ENCODE measurements at places on chromosomes 1 and 21.

- DNase-seq, result no peak
Measured at GRCh38 chr1:232226197-232226712, 403.7 kb downstream of the SIPA1L2 start.

DNA sequence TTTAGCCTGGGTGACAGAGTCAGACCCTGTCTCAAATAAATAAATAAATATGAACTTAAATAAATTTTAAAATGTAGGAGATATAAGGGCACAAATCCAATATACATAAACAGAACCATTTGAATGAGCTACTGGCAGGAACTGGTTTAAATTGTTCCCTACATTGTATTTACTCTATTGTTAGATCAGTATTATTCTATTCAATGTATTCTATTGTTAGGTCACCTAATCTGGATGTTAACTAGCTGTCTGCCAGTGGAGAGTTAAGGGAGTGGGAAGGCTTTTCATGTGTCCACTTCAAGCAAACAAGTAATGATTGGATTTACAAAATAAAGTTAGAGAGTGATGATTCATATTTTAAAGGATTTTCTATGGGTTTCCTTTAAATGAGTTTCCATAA lies 4.9 kb upstream of the FBXO28 start:
- no peak for DNase-seq

DNA sequence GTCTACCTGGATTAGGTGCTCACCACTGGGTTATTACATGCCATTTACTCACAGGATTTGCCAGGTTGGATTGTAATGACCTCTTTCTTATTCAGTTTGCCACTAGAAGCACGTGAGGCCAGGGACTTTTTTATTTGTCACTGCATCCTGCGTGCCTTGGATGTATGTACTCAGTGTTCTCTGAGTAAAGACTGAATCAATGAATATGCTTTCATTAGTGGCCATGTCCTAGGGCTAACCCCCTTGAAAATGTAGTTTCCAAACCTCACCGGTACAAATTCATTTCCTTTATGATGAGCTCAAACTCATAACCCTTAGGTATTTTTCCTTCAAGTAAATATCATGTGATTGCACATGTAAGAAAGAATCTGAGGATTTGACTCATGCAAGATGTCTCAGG lies 1.3 kb upstream of the ZP4 start:
- DNase-seq, result no peak

GRCh38 chr1:186905561-186905960 lies 76.8 kb downstream of the PLA2G4A start:
- DNase-seq, result no peak

DNA sequence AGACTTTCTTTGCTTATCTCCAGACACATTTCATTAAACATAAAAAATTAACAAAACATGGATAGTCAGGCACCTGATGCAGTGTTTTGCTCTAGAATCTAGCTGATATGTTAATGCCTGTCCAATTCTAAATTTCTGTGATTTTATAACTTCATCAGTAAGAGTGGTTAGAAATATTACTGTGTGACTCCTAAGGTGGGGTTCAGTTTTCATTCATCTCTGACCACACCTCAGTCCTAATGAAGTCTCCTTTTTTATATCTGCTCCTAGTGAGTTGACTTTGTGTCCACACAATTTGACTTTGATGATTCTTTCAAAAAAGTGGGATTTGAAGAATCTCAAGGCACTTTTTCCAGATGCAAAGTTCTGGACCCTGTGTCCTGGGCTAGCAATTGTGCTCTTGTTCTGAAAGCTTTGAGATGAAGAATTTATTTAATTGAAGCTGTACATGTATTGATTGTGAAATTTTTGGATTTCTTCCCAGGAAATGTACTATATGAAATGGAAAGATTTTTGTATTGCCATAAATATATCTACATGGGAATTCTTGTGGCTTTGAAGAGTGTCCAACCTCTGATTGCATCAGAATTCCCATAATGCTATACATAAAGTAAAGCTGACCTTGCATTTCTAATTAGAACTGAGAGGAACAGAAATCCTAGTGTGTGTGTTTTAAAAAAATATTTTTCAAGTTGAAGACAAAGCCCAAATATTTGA lies 111.2 kb downstream of the GIPC2 start:
- no peak for DNase-seq

GRCh38 chr21:15804247-15805005 lies 74.6 kb downstream of the USP25 start:
- no peak for DNase-seq

DNA sequence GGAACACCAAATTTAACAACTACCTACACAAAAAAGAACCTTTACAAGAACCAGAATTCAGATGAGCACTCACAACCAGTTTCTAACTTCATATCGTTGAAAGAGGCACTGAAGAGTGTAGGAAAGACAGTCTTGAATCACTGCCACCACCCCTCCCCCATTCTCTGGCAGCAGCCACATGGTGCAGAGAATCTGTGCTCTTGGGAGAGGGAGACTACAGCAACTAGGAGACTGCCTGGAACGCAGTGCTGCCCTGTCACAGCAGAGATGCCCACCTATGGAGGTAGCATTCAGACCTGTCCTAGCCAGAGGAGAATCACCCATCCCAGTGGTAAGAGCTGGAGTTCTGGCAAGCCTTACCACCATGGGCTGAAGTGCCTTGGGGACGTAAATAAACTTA lies 7.3 kb downstream of the CCN1 start:
- DNase-seq, result no peak

DNA sequence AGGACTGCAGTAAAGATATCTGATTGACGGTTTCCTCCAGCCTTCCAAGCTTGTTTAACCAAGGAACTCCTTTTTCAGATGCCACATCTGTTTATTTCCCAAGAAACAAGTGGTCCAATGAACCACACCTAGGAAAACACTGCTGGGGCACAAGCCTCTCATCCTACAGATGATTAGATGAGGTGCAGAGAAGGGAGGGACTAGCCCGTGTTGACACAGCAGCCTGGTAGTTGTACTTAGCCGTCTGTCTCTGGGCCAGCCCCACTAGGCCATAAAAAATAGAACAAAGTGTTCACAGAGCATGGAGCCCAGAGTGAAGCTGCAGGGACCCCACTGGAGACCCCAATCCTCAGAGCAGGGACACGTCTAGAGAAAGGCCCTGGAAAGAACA lies 32.1 kb downstream of the LRP8 start:
- DNase-seq, result no peak

DNA sequence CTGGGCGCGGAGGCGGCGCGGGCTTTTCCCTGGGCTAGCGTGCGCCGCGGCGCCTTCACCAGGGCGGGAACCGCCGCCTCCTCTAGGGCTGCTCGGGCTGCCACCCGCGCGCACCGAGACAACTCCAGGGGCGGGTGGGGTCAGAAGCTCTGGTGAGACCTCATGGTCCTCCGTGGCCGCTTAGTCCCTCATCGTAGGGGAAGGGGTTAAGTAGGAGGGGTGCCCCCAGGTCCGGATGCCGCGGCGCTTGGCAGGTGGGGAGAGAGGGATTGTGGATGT lies 559 bp downstream of the SERTAD4 start:
- no peak for DNase-seq

DNA sequence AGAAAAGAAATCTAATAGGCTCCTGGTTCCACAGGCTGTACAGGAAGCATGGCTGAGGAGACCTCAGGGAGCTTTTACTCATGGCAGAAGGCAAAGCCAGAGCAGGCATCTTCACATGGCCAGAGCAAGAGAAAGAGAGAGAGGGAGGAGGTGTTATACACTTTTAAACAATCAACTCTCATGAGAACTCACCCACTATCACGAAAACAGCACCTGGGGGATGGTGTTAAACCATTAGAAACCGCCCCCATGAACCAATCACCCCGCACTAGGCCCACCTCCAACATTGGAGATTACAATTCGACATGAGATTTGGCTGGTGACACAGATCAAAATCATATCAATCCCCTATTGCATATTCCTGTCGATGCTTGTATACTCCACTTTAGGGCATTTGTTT lies 93.5 kb downstream of the MRPL39 start:
- DNase-seq, result no peak

GRCh38 chr21:45338311-45339017 lies 50.8 kb upstream of the POFUT2 start:
- no peak for DNase-seq

- DNase-seq, result no peak
Measured at GRCh38 chr1:7912743-7913557, 27.7 kb downstream of the TNFRSF9 start.

- DNase-seq, result no peak
Measured at GRCh38 chr1:65339866-65340468, 30.6 kb downstream of the DNAJC6 start.

DNA sequence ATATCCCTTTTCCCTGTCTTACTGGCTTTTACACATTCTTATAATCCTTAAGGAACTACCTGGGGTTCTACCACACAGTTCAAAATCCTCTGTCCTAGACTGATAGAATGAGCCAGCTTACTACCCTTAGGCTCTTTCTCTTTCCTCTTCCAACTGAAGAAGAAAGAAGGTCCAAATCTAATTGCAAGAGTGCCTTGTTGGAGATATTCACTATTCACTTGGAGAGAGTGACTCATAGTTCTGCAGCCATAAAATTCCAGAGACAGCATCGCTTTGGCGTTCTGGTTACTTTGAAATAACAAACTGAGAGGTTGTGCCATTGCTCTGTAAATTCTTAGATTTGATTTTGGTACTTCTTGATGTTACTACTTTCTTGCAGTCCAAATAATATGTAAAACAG lies 4.2 kb downstream of the CADM3 start:
- no peak for DNase-seq

- DNase-seq, result no peak
Measured at GRCh38 chr1:13797397-13797796, 97.4 kb downstream of the PRDM2 start.
